ENCODE measurements at places on chromosomes 1 and 21. TPM values are rescaled to one million over a fixed set of nuclear protein-coding genes. Genes with fewer than 3 reads are reported as not detected.

NCF2 gene
- 1.3 TPM for total RNA-seq

DNA sequence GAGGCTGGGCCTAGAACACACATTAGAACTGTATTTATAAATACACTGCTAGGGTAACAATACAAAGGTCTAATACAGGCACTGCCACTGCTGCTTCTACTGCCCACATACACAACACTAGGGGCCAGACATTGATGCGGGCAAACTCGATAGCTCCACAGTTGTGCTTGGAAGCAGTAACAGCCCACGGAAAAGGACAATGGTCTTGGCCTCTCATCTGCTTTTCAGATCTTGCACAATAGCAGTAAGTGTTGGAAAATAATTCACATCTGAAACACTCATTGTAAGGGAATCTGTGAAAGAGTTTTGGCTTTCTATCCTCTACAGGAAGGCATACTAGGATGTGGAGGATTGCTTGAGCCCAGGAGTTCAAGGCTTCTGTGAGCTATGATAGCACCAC is 6.9 kb upstream of the SPOCD1 start:
- DNase-seq, result no peak

- DNase-seq, result peak; percentile 94
These were observed at the start of gene PAQR7 for GRCh38 chr1:25875154-25875855. Gene PAQR7, minus strand, starts transcription at chr1:25875708. Its CDS starts 11,869 bp downstream, at chr1:25863839.

MROH9 gene
- not detected for total RNA-seq

- no peak for DNase-seq
These were observed 10.9 kb downstream of the TMPRSS3 start for GRCh38 chr21:42384989-42385388.

GRCh38 chr1:172351346-172351745 is 69.1 kb upstream of the C1orf105 start:
- DNase-seq, result no peak

ZFP69 gene
- 2.5 TPM for total RNA-seq

CLCA4 gene
- total RNA-seq, result not detected

SNRPE gene
- total RNA-seq, result 42.3 TPM

PGLYRP4 gene
- total RNA-seq, result not detected

DNA sequence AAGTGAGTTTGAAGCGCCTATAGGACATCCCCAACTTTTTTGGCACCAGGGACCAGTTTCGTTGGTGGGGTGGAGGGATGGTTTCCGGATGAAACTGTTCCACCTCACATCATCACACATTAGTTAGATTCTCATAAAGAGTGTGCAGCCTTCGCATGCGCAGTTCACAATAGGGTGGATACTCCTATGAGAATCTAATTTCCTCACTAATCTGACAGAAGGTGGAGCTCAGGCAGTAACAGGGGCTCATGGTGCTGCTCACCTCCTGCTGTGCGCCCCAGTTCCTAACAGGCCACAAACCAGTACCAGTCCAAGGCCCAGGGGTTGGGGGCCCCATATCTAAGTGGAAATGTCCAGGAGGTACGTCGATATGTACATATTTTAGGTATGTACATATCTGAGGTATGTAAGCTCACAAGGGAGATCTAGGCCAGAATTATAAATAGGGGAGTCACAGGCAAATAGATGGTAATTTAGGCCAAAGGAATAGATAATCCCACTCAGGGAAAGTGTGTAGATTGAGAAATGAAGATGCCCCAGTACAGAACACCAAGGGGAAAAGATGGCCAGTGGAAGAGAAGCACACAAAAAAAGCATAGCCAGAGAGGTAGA is 27.5 kb upstream of the RASAL2 start:
- no peak for DNase-seq

CRABP2 gene
- total RNA-seq, result 3.5 TPM

GRCh38 chr1:206097381-206097780 is 19.8 kb downstream of the AVPR1B start:
- no peak for DNase-seq

DNA sequence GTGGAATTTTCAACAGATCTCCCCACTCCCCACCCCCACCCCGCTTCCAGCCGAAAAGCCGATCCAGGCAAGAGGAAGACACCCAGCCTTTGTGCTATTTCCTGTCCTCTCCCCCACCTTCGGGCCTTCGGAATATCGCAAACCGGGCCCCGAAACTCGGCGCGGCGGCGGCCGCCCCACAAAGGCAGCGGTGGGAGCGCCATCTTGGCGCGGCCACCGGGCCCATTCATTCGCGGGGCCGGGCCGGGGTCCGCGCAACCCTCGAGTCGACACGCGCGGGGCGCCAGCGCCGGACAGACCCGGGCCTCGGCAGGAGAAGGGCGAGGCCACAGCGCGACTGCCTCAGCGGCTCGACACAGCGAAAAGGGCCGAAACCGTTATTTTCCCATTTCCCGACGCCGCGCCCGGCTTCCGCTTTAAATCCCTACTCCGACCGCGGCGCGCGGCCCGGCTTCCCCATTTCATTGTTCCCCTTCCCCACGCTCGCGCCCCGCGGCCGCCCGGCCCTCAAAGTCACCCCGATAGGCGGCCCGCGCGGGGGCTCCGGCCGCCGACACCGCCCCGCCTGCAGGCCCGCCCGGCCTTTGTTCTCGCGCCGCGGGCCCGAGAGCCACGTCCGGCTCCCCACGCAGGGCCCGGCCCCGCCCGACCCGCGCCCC is 911 bp downstream of the GNB1 start:
- DNase-seq, result peak; percentile 80

- DNase-seq, result no peak
These were observed 14.6 kb downstream of the HENMT1 start for GRCh38 chr1:108646265-108646647.

DNA sequence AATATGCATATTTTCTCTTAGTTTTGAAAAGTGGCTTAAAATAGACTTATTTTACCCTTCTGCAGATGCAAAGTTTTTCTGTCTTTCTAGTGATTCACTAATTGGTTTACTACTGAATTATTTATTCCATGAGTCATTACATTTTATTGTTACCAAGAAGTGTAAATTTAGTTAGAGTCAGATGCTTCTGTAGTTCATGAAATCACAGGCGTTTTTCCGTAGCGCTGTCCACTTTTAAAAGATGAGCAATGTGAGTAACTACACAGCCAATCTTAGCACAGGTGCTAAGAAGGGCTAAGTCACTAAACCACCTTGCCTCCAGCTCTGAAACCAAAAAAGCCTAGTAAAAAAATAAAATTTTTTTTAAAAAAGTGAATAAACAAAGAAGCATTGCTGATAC is 24.7 kb downstream of the RGS13 start:
- DNase-seq, result no peak

- DNase-seq, result no peak
These were observed 285.9 kb downstream of the CHRM3 start for GRCh38 chr1:239672256-239672655.

SLAMF8 gene
- total RNA-seq, result 8.8 TPM

DNA sequence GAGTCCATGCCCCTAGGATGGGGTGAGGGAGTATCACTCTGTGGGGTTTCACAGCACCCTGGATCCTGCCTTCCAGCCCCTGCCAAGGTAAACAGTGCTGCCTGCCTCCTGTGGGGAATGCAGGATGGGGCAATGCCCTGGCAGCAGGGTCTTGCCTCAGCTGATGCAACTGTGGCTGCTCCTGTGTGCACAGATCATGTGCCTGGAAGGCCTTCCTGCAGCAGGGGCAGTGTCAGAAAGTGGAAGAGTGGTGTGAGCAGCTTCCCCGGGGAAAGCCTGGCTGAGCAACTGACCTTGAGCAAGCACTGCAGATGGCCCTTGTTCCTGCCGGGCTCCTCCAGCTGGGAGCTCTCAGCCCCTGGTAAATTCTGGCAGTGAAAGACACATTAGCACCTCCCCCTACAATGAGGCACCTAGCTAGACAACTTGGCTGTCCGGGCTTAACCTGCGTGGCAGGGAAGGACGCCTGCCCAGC is 9.9 kb downstream of the TOR3A start:
- peak; percentile 58 for DNase-seq

- DNase-seq, result no peak
These were observed 165.1 kb downstream of the SLC45A1 start for GRCh38 chr1:8482979-8483381.

MTF2 gene
- 9.2 TPM for total RNA-seq

DNA sequence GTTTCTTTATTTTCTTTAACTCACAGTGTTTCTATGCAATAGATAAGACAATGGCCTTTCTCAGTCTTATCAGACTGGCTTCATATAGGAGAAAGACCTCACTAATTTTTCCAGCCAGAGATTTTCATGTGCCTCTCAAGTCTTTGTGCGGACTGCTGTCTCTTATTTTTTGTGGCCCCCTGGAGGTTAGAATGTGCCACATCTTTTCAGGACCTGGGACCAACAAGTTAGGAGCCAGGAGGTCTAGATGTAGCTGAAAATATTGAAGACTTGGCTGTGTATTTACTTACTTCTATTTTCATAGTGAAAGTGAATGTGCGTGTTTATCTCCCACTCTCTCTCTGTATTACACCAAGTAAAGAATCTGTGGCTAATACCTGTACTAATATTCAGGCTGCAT is 42.1 kb upstream of the CFHR3 start:
- DNase-seq, result no peak

GRCh38 chr1:185342017-185342416 is 25.0 kb upstream of the IVNS1ABP start:
- no peak for DNase-seq

GRCh38 chr1:16175610-16176553 is 20.0 kb upstream of the EPHA2 start:
- peak; percentile 80 for DNase-seq

LUZP1 gene
- total RNA-seq, result 5.2 TPM

TMPRSS2 gene
- 88.8 TPM for total RNA-seq

C1QA gene
- 6.8 TPM for total RNA-seq

ASTN1 gene
- 0.28 TPM for total RNA-seq

DNA sequence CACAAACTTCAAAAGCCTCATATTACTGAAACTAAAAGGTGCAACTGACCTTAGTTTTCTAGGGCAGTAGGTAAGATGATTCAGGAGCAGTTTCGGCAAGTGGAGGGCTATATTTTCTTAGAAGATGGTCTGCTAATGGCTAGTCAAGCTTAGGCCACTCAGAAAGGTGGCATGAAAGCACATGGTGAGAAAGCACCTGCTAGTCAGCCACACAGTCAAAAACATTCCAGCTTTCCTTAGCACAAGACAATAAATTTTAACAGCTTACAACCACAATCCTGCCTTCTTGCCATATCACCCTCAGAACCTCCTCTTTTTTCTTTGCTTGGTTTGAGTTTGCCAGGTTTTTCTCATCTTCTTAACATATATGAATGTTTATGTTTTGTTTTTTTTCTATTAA is 81.1 kb upstream of the SLFNL1 start:
- no peak for DNase-seq

DNA sequence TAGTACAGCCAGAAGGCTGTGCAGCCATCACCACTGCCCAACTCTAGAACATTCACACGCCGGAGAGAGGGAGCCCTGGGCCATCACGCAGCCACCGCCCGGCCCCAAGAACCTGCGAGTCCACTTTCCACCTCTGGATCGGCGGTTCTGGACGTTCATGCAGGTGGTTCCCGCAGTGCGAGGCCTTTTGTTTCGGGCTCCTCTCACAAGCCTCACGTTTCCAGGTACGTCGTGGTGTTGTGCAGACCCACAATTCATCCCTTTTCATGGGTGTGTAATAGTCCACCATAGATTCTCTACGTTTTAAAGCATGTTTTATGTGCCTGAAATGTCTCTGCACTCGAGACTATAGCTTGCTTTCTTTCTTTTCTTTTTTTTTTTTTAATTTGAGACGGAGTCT is 23.6 kb downstream of the COL18A1 start:
- no peak for DNase-seq

DNA sequence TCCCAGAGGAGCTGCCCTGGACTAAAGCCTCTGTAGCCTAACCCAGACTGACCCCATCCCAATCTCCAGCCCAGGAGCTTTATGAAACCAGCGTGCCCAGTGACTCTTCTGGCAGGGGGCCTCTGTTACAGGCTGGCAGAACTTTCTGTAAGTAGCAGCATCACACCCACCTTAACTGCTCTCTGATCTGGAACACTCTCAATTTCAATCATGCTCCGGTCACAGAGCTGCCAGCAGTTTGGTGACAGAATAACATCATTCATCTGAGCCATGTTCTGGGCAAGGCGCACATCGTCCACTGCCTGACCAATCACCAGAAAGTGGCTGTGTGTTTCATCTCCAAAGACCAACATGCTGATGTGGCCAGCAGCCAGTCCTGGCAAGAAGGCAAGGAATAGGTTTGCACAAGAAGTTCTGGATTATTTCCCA is 14.7 kb downstream of the ADCY10 start:
- no peak for DNase-seq

NOC2L gene
- total RNA-seq, result 26.2 TPM

DNA sequence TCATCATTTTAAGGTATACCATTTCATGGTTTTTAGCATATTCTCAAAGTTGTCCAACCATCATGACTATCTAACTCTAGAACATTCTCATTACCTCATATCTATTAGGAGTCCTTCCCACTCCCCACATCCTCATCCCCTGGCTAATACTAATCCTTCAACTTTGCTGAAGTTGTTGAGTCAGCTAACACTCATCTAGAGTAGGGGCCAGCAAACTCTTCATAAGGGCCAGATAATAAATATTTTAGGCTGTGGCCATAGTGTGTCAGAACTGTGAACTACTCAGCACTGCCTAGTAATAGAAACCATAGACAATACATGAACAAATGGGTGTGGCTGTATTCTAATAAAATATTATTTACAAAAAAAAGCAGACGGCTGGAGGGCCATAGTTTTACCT is 43.0 kb downstream of the TOR3A start:
- no peak for DNase-seq

PAQR6 gene
- total RNA-seq, result 1.1 TPM

DCAF6 gene
- total RNA-seq, result 11.4 TPM

DNA sequence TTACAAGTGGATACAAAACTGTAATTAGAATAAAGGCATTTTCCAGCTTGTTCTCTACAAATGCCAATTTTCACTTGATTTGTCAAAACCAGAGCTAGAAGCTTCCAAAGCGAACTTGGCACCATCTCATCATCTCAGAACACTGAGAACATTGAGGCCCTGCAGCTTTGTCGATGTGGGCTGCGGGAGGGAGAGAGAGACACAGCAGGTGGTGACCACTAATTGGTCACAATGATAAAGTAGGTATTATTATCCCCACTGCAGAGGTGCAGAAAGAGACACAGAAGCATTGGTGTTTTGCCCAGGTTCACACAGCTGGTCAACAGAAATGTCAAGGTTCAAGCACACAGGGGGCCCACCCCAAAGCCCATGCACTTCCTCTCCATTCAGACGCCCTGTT is 72.2 kb upstream of the KRTAP19-8 start:
- DNase-seq, result no peak

MX1 gene
- 6.9 TPM for total RNA-seq

PPFIA4 gene
- total RNA-seq, result 0.09 TPM

CELA2B gene
- 938 TPM for total RNA-seq

TTLL10 gene
- not detected for total RNA-seq

DNA sequence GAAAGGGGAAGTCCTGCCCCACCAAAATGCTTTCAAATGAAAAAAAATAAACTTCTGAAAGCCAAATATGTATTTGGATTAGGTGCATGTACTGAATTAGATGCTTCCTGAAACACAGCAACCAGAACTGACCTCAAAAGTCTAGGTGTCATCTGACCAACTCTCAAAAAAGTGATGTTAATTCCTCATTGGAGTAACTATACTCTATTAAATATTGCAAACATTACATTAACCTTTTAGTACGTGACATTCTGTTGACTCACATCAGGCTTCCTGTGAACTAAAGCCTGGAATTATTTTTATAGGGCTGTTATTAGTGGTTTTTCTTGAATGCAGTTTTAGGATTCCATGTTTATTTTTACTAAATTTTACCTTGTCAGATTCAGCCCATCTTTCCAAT is 73.5 kb downstream of the ASTN1 start:
- no peak for DNase-seq

- DNase-seq, result no peak
These were observed 107.7 kb downstream of the POU2F1 start for GRCh38 chr1:167328306-167328815.

Measured in pancreas (tissue), 10 donors.